ENCODE measurements at places on chromosomes 16 and 17.

DNA sequence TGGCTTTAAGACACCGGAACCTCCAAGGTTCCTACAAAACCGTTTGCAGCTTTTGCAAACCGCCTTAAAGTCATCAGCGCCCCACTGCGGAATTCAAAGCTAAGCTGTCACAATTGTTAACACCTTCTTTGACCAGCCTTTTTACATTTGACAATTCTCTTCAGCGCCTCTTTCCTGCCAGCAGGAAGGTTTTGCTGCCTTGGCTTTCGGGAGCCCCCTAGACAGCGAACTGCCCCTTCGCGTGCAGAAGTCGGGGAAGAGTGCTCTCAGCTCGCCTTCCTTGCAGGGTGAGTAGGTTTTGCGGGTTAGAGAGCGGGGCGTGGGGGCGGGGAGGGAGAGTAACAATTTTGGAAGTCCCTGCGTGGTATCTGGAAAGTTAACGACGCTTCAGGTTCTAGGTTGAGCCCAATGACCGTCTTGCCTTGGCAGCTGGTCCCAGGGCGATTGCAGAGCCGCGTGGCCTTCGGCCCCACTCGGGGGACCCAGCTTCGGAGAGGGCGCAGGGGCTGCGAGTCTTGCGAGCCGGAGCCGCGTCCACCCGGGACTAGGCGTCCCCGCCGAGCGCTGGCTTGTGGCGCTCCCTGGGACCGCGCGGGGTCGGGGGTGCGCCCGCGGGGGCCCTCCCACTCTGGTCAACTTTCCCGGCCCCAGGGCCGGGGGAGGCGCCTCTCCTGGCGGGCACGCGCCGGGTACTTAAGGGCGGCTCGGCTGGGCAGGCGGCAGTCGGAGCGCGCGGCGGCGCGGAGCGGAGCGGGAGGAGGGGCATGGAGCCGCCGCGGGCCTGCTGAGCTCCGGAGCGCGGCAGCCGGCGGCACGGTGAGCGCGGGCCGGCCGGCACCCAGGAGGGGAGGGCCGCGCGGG is at the start of gene HAS3:
Gene HAS3, plus strand, starts transcription at position 153 of the 861 bp plus-strand sequence. CDS start 3,743 bp downstream, outside the sequence.
- peak; percentile 53 for DNase-seq

GRCh38 chr17:3923466-3924190 is 7.4 kb upstream of the P2RX1 start:
- DNase-seq, result no peak

DNA sequence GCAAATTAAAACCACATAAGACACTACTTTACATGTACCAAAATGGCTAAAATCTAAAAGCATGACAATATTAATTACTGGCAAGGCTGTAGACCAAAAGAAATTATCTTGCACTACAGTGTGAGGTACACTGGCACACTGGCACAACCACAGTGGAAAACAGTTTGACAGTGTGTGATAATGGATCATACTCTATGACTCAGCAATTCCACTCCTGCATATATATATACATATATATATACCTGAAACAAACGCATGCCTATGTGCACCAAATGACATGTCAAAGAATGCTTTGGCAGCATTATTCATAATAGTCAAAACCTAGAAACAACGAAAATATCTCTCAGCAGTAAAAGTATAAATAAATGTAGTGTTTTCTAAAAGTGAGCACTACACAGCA is 4.6 kb upstream of the DYNLRB2 start:
- no peak for DNase-seq

GRCh38 chr16:86075839-86076440 is 177.0 kb downstream of the IRF8 start:
- no peak for DNase-seq

DNA sequence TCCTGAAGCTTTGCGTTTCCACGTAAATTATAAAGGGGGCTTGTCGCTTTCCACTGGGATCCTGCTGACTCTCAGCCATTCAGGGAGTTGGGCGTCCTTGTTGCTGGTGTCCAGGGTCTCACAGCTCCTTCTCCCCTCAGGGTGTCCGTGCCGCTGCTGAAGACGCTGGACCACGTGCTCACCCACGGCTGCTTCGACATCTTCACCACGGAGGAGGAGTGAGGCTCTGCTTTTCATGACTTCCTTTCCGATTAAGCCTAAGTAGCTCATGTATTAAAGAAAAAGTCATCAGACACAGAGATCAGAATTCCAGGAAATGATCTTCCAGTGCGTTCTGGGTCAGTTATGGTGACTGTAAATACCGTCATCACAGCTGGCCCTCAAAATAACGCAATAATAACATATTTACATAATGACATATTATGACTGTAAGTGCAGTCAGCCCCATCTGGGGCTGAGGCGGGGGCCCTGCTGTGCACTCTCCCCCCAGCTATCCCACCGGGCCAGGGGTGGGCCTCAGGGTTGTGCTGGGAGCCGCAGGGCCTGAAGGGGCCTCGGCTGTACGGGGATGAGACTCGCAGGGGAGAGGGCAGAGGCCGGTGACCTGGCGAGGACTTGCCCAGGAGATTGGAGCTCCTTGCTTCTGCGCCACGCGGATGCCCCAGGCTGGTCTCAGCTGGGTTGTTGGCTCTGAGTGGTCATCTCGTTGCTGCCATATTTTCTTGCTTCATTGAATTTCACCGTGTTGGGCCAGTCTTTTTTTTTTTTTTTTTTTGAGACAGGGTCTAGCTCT is 92.9 kb upstream of the ZNF750 start:
- no peak for DNase-seq

DNA sequence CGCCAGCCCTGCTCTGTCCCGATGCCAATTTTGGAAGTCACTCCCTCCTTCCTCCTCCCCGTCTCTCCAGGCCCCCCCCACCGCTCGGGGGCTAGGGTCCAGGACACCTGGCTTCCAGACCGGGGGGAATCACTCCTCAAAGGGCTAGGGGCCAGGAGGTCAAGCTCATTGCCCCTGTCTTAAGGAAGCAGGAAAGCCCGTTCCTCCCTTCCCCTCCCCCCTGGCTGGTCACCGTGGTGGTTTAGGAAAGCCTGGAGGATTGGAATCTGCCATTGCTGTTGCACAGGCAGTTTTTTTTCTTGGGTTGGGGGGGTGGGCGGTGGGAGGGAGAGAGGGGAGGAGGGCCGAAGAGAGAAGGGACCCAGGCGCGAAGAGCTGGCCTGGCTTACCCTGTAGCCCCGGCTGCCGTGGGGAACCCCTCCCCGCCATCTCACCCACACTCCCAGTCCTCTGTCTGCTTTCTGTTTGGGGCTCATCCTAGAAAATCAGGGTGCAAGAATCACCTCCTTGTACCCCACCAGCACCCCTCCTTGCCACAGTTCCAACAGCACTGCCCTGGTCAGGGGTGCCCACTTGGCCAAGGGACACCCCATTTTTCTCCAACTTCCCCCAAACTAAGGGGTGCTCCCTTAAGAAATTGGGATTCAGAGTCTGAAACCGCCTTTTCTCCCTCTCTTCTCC is 2.9 kb upstream of the BCL6B start:
- DNase-seq, result no peak

GRCh38 chr17:82468692-82469091 is 10.2 kb downstream of the NARF start:
- no peak for DNase-seq

DNA sequence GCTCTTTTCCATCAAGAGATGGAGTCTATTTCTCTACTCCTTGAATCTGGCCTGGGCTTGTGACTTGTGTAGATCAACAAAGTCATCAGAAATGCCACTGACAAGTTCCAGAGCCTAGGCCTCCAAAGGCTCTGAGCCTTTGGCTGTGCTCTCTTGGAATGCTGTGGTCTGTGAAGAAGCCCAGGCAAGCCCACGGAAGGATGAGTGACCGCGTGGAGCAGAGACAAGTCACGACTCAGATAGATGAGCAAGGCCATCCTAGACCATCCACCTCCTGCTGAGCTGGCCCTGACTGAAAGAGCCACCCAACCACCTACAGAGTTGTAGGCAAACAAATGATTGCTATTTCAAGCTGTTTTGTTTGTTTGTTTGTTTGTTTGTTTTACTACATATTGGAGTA is 11.6 kb upstream of the ICAM2 start:
- no peak for DNase-seq

DNA sequence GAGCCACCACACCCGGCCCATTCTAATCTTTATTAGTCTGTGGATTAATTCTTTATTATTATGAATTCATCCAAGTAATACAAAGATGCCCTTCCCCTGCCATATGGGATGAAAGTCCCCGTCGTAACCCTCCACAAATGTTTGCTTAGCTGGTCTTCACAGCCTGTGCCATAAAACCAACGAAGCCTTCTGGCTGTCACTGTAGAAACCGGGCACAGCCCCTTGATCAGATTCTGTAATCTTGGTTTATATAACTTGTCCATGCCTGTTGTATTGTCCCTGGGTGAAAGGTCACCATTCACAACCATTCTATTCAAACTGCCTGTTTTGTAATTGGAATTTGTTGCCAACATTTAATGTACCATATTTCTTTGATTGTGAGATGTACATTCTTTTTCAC is 66.5 kb downstream of the ATP2C2 start:
- no peak for DNase-seq

- no peak for DNase-seq
These were observed 13.1 kb downstream of the TIMM22 start for GRCh38 chr17:1010086-1010450.

GRCh38 chr17:48626245-48627117 is at the start of gene HOXB9:
Gene HOXB9, minus strand, starts transcription at chr17:48626358. Its CDS starts 89 bp downstream, at chr17:48626269.
- no peak for DNase-seq

DNA sequence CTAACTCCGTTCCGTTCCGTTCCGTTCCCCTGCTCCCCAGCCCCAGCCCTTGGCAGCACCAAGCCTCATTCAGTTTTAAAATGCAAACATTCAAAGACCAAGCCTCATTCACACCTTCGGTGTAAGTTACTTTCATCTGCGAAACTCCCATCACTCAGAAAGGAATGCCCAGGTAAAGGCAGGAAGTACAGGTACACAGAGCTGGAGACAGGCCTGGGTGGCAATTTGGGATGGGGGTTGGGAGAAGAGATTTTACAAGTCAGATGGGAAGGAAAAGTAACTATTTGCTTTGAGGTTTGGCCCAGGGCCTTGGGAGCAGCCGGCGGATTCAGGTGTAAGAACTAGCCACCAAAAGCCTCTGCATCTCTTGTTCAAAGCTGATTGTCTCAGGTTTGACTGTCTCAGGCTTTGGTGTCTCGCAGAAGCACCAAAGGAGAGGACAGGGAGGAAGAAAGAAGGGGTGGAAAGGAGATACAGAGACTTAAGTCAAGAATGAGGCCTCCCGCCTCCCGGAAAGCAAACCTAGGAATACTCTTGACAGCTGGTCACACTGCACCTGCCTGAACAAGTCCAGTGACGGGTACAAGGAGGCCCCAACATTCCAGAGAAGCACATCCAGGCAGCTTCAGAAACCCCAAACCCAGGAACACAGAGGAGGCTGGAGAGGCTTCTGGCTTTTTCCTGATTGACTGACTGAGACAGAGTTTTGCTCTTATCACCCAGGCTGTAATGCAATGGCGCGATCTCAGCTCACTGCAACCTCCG is 54.7 kb downstream of the NXN start:
- no peak for DNase-seq

- peak; percentile 74 for DNase-seq
These were observed 17.5 kb downstream of the ALOX15B start for GRCh38 chr17:8056232-8056975.

- peak; percentile 54 for DNase-seq
These were observed 2.7 kb downstream of the NDUFAF8 start for GRCh38 chr17:81241648-81242420.

- DNase-seq, result no peak
These were observed 83.4 kb downstream of the COX10 start for GRCh38 chr17:14152721-14153120.

DNA sequence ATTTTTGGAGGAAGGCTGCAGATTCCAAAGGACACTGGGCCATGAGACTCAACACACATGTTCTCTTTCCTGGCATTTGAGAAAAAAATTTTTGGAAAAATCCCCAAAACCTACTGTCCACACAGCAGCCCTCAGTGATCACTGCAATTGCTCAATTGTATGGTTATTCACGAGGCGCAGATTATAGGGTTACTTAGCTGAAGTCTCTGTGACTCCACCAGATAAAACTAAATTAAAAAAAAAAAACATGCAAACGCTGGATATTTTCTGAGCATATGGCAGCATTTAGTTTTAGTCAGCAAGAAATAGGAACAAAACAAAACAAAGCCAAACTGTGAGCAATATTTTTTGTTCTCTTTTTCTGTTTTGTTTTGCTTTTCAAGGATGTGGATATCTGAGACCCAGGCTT is 83.8 kb upstream of the FAM20A start:
- DNase-seq, result no peak

DNA sequence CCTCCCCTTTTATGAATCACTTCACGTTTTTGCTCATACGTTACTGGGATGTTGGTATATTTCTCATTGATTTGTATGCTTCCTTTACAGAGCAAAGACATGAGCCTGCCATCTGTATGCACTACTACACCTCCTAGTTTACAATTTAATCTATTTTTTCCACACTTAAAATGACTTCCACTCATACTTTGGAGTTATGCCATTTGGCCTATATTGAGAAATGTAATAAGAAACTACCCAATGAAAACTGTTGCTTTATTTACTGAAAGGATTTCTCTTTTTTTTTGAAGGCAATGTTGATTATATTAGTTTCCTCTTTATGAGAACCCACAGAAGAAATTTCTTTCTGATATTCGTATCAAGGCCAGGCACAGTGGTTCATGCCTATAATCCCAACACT is 43.1 kb downstream of the DUSP14 start:
- DNase-seq, result no peak

- DNase-seq, result no peak
These were observed 48.1 kb downstream of the RPH3AL start for GRCh38 chr17:304461-304860.

DNA sequence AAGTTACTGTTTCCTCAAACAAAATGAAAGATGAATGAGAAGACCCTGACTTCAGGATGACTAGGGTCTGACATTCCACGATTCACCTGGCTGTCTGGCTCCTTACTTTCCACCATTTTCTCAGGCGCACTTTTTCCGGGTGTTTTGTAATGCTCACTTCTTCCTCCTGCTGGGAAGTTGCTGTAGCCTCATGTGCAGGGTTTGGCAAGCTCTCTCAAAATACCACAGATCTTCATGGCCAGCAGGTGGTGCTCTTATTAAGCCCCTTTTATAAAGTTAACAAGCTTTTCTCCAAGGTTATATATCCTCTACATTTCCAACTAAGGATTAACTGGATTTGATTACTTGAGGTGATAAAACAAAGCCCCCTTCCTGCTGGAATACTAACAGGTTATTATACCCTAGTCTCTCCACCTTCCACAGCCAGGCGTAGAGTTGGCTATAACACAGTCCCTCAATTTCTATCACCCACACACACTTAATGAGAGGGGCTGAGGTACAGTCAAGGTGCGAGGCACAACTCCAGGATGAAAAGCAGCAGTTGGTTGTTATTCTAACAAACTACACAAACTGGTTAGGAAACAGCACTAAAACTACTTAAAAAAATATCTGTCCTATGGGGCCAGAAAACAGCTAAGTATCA is 45.4 kb downstream of the STH start:
- DNase-seq, result peak; percentile 92

- no peak for DNase-seq
These were observed 13.3 kb upstream of the ACSF3 start for GRCh38 chr16:89080196-89080853.
